ENCODE measurements at places on chromosomes 7 and 10.
A peak's percentile ranks its signal among the peaks of the same experiment; 100 is the strongest.

DNA sequence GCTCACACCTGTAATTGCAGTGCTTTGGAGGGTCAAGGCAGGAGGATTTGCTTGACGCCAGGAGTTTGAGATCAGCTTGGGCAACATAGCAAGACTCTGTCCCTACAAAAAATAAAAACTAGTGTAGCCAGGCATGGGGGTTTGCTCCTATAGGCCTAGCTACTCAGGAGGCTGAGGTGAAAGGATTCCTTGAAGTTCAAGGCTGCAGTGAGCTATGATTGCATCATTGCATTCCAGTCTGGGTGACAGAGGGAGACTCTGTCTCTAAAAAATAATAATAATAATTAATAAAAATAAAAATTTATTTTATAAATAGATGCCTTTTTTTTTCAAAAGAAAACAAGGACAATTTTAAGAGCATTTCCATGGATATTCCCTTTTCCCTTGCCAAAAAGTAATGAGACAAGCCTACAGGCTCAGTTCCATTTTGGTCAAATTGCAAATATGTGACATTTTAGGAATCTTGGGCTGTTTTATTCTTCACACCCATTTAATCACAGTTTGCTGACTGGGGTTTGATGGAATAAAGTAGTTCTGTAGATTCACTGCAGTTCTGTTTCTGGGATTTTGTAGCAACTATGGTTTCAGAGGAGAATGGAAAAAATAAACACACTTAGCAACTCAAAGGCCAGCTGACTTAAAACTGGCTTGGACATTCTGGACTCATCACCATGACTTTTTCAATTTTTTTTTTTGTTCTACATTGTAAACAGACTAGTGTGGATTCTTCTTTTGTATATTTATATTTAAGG is 48.4 kb upstream of the ARHGAP21 start:
- DNase-seq: no peak

DNA sequence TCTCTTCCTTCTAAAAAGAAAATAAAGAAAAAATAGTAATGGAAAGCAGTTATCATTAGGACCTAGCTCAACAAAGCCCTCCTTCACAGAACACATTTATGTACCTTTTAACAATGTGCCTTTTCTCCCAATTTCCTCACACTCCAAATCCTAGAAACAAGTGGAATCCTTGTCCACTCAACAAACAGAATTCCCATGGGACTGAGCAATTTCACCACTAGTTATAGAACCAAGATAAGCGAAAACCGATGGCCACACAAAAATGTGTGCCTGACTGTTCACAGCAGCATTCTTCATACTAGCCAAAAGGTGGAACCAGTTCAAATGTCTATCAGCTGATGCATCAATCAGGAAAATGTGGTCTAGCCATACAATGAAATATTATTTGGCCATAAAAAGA is 17.3 kb downstream of the DCLRE1C start:
- no peak for DNase-seq

- no peak for DNase-seq
Measured at GRCh38 chr10:31604096-31604495, 285.1 kb downstream of the ZEB1 start.

GRCh38 chr10:20877986-20878983 is 18.8 kb downstream of the NEBL start:
- no peak for DNase-seq

GRCh38 chr7:41661596-41661995 is 41.3 kb downstream of the INHBA start:
- DNase-seq: no peak

DNA sequence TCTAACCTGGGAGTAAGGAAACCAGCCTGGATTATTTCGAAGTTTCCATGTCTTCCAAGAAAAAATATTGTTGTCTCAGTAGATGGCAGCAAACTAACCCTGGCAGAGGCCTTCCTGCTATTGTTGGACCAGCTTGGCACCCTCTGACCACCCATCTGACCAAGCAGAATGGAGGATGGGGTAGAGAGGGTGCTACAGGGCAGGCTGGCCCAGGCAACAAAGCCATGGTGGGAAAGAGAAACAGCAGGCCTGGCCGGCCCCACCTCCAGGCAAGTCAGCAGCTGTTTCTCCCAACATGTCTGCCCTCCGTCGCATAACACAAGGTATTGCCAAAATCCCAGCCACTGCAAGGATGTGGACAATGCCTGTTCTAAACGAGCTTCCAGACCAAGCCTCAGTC is 95.0 kb downstream of the FAM53B start:
- peak; percentile 72 for DNase-seq

- DNase-seq: no peak
Measured at GRCh38 chr10:61642150-61642571, 20.6 kb upstream of the CABCOCO1 start.

GRCh38 chr10:47330804-47331203 is 8.6 kb downstream of the GDF2 start:
- DNase-seq: no peak

DNA sequence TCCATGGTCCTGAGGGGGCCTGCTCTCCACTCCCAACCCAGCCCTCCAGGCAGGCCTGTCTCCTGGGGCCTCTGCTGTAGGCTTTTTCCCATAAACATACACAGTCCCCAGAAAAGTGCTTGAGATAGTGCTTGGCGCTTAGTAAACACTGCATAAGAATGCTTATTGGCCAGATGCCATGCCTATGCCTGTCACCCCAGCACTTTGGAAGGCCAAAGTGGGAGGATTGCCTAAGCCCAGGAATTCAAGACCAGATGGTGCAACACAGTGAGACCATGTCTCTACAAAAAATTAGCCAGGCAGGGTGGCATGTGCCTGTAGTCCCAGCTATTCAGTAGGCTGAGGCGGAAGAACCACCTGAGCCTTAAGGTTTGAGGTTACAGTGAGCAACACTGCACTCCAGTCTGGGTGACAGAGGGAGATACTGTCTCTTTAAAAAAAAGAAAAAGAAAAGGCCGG is 24.6 kb upstream of the ASL start:
- no peak for DNase-seq

- no peak for DNase-seq
Measured at GRCh38 chr10:61330669-61331068, 122.5 kb downstream of the TMEM26 start.

DNA sequence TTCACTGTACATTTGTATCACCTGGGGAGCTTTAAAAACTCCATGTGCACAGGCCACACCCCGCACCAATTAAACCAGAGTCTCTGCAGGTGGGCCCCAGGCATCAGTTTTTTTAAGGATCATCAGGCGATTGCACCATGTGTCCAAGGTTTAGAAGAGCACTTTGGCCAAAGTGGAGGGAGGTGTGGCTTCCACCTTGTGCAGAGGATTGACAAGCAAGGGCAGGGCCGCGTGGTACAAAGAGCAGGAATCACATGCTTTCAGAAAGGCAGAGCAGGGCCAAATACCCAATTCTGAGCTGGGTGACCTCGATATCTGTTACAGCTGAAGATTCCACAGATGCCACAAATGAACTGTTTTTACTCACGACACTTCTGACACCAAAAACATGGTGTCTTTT is 52.4 kb downstream of the NOC3L start:
- DNase-seq: no peak

GRCh38 chr10:60978287-60979115 is 34.5 kb upstream of the RHOBTB1 start:
- peak; percentile 28 for DNase-seq

GRCh38 chr7:74525881-74526280 is 72.2 kb downstream of the GTF2IRD1 start:
- DNase-seq: no peak

GRCh38 chr7:40833191-40833887 is 698.5 kb downstream of the SUGCT start:
- DNase-seq: no peak

- no peak for DNase-seq
Measured at GRCh38 chr7:18873734-18874336, 243.6 kb downstream of the TWIST1 start.

GRCh38 chr10:118501171-118501570 is 94.3 kb downstream of the PRLHR start:
- no peak for DNase-seq

DNA sequence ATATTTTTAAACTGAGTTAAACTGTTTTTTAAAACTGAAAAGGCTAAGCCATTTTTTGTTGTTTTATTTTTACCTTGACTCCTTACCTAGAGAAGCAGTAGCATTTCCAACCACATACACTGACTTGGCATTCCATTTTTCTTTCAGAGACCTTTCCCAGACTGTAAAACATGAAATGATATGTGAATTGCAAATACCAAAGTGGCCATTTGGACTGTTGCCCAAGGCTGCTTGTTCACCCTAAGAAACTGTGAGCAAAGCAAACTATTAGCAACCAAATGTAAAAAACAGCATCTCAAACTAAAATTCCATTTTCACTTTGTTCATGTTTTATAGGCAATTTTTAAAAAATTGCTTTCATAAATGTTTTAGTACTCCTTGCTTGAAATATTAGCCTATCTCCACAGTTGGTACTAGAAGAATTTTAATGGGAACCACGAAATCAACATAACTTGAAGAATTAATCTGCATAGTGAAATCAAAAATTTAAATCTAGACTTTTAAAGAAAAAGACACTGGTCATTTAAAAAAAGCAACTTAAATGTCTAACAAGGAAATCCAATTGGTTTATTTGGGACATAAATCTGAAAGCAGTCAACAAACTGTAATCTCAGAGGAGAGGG is 10.8 kb downstream of the UROS start:
- DNase-seq: no peak

- DNase-seq: no peak
Measured at GRCh38 chr10:114279901-114280644, 41.0 kb downstream of the VWA2 start.

DNA sequence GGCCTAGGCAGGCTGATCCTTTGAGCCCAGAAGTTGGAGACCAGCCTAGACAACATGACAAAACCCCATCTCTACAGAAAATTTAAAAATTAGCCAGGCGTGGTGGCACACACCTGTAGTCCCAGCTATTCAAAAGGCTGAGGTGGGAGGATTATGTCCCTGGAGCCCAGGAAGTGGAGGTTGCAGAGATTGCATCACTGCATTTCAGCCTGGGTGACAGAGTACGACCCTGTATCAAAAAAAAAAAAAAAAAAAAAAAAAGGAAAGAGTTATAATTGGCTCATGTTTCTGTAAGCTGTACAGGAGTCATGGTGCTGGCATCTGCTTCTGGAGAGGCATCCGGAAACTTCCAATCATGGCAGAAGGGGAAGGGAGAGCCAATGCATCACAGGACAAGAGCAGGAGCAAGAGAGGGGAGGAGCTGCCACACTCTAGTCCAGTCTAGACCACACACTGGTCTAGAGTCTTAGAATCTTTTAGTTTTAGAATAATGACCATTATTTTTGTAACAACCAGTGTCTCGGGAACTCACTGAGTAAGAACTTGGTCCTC is 16.8 kb downstream of the DOCK1 start:
- no peak for DNase-seq

DNA sequence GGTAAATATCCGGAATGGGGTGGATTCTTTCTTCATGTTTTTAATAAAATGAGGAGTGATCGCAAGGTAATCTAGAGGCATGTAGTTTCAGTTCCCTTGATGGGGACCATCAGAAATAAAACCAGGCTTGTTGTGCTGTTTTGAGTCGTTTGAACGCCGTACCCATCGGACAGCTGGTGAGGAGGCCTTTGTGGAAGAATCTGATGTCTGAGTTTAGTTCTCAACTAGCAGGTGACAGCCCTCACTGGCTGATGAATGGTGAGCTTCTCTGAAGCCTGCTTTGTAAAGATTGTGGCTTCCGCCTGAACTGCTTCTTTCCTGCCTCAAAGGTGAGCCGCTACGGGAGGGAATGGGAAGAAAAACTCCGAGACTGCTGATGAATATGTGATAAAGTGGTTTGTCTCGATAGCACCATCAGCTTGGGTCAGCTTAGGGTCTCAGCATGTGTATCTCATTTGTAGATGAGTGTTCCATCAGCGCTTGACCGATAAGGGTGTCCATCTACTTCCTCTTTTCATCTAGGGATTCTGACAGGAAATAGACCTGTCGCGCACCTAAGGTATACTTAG is 977 bp downstream of the TMEM248 start:
- no peak for DNase-seq

- DNase-seq: no peak
Measured at GRCh38 chr10:27192284-27192683, 37.1 kb downstream of the MASTL start.
